ENCODE measurements at places on chromosomes 11 and 22. TPM values are rescaled to one million over a fixed set of nuclear protein-coding genes. Genes with fewer than 3 reads are reported as not detected.

Gene KRTAP5-11
- total RNA-seq = not detected

Gene PGA4
- total RNA-seq = not detected

Gene PRR33
- total RNA-seq = not detected

Gene RASL10A
- 0.68 TPM for total RNA-seq

Gene VSTM5
- total RNA-seq = not detected

Gene TMEM9B
- total RNA-seq = 11.3 TPM

Gene TSSK2
- total RNA-seq = not detected

Gene OR4D5
- not detected for total RNA-seq

Gene PHOX2A
- total RNA-seq = not detected

Gene ANO1
- 0.59 TPM for total RNA-seq

Gene OPCML
- 0.13 TPM for total RNA-seq

Gene SLCO2B1
- 1.0 TPM for total RNA-seq

Gene FJX1
- 40.4 TPM for total RNA-seq
